Right cardiac atrium (tissue), 5 donors: ENCODE measurements at places on chromosomes 6 and 20.

DNA sequence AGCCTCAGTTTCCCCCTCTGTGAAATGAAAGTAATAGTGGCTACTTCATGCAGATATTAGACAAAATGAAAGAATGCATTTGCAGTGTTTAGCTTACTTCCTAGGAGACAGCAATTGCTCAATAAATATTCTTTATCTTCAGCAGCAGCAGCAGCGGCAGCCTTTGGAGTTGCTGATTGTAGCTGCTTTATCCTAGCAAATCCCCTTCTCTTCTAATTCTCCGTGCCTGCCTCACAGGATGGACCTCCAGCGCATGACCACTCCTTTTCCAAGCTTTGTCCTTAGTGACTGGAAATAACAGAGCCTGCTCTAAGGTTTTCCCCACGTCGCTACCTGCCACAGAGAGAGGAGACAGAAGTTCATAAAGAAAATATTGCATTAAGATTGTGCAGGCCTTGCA is 279.8 kb downstream of the TSHZ2 start:
- DNase-seq = no peak

- DNase-seq = no peak
Measured at GRCh38 chr6:133157995-133158394, 83.2 kb upstream of the EYA4 start.

GRCh38 chr6:12092762-12093161 is 80.7 kb downstream of the HIVEP1 start:
- DNase-seq = no peak

DNA sequence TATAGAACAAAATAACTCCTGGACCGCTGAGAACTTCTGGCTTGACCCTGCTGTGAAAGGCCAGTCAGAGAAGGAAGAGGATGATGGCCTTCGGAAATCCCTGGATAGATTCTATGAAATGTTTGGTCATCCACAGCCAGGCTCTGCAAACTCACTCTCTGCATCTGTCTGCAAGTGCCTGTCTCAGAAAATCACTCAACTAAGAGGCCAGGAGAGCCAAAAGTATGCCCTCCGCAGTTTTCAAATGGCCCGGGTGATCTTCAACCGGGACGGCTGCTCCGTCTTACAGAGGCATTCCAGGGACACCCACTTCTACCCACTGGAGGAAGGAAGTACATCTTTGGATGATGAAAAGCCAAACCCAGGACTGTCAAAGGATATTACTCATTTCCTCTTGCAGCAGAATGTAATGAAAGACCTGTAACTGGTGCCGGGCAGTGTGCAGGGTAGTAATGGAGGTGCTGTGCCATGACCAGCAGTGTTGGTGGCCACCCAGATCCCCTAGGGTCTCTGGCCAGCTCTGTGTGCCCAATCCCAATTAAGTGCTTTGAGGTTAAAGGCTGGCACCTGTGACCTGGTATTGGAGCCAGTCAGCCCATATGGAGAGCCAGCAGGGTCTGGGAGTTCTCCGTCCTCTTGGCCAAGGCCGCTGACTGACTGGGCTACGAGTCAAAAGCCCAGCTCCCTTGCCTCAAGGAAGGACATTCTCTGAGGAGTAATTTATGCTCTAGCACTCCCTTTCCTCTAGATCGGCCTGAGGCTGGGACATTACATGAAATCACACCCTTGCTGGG is 87.1 kb downstream of the TRMT6 start:
- DNase-seq = no peak
